Activated naive CD4-positive, alpha-beta T cell (primary cell): ENCODE measurements at places on chromosomes 12 and 14.

DNA sequence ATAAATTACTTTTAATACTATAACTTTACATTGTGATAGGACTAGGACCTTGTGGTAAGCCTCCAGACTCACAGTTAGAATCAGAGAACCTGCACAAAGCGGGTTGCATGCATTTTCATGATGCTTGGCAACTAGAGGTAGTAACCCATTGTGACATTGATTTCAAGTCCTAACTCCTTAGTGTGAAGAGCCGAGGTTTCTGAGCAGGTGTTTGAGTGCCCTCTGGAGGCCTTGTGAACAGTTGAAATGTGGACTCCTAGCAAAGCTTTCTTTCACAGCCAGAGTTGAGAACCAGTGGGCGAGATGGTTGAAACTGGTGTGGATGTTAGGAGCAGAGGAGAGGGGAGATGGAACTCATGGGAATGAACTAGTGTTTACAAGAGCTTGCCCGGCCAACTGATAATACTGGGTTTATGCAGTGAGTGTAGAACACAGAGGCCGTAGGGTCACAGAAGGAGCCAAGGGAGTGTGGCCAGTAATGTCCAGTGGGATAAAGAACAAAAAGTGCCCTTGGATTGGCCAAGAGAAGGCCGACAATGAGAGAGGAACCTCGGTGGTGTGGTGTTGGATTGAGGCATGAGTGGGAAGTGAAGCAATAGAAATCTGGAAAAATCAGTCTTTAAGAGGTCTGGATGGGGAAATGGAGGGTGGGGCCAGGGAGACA lies 10.9 kb downstream of the ZNF664 start:
- DNase-seq = peak; percentile 3

DNA sequence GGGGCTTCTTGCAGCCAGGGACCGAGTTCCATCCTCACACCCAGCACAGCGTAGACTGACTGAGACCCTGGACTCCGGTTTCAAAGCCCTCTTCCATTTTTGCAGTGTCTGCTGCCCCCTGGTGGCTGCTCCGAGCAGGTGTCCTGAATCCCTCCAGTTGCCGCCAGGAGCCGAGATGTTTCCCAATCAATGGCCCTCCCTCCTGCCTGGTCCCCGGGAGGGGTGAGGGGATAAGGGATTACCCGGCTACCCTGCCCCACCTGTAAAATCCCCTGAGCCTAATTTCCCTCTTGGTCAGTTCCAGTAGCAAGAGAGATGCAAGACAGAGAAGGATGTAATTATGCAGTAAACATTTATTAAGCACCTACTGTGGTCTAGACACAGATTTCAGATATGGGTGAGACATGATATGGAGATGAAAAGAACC lies 55.0 kb downstream of the PHETA1 start:
- peak; percentile 69 for DNase-seq

GRCh38 chr12:109196332-109196731 lies 79.9 kb downstream of the ACACB start:
- DNase-seq = no peak

GRCh38 chr14:61587081-61587713 lies 108.1 kb upstream of the HIF1A start:
- no peak for DNase-seq

DNA sequence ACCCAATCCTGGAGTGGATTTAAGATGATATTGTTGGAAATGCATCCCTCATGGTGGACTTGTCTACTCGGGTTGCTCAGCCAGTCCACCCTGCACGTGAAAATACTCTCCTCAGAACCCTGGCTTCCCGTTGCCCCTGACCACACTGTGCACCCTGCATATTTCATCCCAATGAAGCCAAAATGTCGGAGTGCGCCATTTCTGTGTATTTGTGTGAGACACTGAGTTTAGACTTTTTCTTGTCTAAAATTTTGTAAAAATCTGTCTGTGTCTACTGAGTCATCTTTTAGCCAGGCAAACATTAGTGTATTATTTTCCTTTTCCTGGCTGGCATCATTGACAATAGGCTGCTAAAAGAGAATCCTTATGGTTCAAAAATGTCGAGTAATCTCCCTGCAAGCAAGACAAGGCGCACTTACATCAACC lies 485 bp upstream of the PNMA1 start:
- DNase-seq = no peak

DNA sequence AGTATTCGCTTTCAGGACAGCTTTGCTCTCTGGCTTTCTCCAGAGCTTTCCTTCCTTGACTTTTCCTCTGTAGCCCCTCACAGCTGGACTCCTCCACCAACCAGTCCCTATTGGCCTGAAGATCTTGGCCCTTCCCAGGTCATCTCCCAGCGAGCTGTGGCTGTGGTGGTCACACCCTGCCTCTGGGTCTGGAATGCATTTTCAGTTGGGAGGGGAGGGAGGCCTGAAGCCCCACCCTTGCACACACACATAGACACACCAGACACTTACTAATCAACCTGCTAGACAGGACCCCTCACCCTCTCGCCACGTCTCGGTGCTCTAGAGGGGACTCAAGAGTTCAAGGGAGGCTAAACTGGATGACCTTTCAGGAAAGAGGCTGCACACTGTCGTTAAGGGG lies 13.9 kb downstream of the JDP2 start:
- DNase-seq = no peak
